GM12878 (cell line): ENCODE measurements at places on chromosomes 13 and 19.

- no peak for DNase-seq
These were observed 6.3 kb upstream of the BEST2 start for GRCh38 chr19:12745166-12745897.

GRCh38 chr19:5667751-5668271 lies 12.5 kb downstream of the MICOS13 start:
- DNase-seq = no peak

DNA sequence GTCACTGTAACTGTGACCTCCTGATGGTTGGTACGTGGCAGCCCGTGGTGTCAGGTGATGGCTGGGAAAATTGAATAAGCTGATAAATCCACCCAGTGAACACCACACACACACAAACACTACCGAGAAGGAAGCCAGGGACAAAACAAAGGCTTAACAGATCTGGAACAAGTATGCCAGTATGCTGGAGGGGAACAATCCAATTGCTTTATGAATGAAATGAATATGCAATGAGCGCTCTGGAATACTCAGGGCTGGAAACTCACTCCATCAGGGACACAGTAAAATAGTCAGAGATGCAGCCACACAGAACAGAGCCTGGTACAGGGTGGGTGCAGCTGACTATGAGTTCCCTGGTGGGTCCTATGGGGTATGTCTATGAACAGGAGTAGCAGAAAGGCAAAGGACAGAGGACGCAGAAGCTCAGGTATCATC lies 16.7 kb downstream of the TMTC4 start:
- DNase-seq = no peak

DNA sequence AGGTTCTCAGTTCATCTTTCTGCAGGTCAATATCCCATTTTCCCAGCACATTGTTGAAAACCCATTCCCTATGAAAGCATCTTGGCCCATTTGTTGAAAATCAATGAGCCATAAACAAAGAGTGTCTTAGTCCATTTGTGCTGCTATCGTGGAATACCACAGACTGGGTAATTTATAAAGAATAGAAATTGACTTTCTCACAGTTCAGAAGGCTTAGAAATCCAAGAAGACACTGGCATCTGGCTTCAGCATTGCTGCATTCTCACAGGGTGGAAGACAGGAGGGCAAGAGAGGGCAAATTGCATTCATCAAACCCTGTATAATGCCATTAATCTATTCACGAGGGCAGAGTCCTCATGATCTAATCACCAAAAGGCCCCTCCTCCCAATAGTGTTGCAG lies 34.1 kb downstream of the ZNF823 start:
- no peak for DNase-seq

DNA sequence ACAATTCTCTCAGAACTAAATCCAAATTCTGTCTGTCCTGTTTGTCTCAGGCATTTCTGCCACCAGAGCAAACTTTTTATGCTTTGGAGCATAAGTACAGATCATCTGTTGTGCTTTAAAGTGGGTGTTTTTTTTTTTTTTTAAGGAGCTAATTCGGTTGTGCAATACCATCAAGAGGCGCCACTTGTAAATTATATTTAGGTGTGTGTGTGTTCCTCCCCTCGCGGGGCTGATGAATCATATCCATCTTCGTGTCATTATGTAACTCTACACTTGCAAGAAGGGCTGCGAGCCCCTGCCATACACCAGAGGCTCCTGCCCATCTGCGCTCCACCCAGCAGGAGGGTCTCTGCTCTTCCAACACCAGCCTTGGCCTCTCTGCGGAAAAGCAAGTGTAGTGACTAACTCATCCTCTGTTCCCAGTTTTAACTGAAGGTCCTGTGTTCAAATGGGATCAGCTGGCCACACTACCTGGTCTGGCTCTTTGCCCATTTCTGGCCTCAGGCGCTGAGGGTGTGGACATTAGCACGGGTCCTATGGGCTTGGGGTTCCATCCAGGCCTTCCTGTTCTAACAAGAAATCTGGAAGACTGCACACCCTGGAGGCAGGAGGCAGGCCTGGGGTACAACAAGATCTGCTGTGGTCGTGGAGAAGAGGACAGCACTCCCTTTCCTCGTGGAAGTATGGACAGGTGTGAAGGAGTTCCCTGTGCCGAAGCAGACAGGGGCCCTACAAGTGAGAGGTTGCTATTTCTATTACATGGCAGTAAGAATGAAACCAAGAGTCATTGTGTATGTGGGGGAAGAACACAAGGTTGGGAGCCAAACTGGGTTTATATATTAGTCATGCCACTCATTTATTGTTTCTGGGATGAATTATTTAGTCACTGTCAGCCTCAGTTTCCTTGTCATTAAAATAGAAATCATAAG lies 96.1 kb upstream of the MBNL2 start:
- peak; percentile 57 for DNase-seq
